ENCODE measurements at places on chromosomes 12 and 14.

- no peak for DNase-seq
Measured at GRCh38 chr12:13194401-13195110, 2.0 kb upstream of the EMP1 start.

DNA sequence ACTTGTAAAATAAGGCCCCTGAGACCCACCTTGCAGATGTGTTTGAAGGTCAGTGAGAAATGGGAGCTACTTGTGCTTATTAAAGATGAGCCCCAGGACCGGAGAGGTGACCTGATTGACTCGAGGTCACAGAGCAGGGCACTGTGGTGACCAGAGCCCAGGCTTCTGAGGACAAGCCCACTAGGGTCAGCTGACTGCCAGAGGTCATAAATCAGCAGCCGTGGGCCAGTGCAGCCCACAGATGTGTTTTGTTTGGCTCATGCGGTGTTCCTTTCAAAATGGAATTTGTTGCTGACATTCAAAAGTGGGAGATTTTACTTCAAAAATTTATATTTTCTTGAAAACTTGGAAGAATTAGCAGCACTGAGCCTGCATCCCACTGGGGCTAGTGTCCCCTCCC is 24.5 kb downstream of the JDP2 start:
- DNase-seq = no peak

GRCh38 chr12:67483871-67484554 is 164.5 kb upstream of the DYRK2 start:
- no peak for DNase-seq

DNA sequence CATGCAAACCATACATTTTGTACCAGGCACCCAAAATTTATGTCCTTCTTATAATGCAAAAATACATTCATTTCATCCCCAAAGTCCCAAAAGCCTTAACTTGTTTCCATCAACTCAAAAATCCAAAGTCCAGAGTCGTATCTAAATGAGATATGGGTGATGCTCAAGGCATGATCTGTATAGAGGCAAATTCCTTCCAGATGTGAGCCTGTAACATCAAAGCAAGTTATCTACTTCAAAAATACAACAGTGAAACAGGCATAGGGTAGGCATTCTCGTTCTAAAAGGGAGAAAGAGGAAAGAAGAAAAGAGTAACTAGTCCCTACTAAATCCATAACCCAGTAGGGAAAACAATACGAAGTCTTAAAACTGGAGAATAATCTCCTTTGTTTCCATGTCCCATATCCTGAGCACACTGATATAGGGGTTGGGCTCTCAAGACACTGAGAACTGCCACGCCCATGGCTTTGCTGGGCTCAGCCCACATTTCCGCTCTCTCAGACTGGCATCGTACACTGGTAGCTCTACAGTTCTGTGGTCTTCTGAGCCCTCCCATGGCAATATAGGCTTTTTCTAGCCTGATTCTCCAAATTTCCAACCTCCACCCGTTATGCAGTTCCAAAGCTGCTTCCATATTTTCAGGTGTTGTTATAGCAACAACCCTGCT is 232.8 kb downstream of the TMTC2 start:
- no peak for DNase-seq

DNA sequence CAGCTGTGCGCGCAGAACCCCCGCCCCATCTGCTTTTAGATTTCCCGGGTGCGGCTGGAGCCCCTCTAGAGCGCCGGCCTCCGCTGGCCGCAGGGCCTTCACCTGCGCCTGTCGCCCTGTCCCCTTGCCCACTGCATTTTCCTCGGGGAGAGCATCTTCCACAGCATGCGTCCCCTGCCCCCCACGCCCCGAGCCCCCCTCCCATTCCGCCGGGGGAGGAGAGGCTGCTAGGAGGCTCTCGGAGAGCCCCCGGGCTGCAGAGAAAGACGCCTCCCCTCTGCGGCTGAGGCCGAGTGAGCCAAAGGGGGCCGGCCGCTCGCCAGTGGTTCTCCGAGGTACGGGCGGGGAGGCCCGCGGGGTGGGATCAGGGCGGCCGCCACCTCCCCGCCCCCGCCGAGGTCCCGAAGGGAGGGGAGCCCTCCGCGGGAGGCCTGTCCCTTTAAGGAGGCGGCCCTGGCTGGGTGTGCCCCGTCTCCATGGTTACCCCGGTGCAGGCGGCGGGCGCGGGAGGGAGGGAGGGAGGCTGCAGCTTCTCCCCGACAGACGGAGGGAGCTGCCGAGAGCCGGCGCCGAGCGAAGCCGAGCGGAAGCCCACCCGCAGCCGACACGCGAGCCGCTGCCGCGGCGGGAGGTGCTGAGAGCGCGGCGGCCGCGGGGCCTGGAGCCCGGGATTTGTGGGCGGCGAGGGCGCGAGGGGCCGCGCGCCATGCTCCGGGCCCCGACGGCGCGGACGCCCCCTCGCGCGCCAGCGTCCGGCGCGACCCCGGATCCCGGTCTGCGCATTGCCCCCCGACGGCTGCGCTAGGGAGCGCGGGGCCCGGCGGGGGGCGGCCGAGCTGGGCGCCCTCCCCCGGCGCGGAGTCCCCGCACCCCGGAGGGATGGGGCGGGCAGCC is at the start of gene KCNH3:
Gene KCNH3, plus strand, starts transcription at position 521 of the 894 bp plus-strand sequence. CDS start 387 bp downstream, outside the sequence.
- peak; percentile 76 for DNase-seq

DNA sequence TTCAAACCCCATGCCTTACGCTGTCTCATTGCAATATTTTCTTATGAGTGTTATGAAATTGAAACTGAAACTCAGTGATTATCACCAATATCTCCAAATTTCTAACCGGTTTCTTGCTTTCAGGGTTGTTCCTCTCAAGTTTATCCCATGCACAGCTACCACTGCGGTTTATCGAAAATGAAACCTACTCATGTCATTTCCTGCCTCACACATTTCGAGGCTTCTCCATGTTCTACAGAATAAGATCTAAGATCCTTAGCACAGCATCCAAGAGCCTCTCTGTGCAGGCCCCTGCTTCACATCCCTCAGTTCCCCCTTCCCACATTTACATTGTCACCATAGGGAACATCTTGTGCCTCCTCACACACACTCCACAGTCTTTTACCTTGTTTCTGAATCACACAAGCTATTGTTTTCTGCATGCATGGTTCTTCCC is 45.5 kb upstream of the FAR2 start:
- DNase-seq = peak; percentile 24

DNA sequence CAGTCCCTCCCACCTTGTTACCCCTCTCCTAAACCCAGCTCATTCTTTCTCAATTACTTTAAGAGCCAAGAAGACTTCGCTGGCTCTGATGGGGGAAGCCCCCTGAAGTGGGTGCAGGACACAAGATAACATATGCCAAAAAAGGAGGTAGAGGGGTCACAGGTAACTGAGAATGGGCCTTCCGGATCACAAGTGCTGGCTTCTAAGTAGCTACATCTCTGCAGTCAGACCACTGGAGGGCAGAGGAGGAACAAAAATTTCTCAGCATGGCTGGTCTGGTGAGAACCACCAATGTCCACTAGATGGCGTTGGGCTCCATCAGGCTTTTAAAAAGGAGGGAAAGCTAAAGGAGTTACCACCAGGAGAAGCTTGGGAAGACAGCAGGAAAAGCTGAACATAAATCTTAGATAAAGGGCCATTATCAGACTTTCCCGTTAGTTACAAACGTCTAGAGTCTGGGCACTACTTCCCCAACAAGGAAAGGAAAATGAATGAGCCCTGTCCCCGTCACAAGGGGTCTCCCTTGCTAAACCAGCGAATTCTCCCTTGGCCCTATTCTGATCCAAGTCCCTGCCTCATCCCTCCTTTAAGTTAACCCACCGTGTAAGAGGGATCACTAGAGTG is 11.6 kb upstream of the CDH24 start:
- peak; percentile 45 for DNase-seq

DNA sequence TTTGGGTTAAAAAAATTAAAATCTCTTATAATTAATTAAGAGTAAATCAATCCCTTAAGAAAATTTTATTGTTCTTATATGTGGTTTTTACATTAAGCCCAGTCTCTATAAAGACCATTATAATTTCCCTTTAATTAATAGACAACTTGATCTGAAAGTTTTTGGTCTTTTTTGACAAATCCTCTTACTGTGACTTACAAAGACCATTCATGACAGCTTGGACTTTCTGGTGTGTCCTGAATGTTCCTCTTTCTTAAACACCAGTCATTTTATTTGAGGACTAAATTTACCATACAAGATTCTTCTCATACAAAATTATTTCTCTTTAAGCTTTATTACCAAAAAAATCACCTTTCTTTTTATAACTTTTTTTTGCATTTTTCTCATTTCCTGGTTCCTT is 368.3 kb downstream of the ADGRD1 start:
- no peak for DNase-seq

- no peak for DNase-seq
Measured at GRCh38 chr14:24670594-24670993, 36.6 kb upstream of the GZMB start.

- DNase-seq = no peak
Measured at GRCh38 chr12:123757561-123757960, 4.5 kb upstream of the DNAH10 start.

DNA sequence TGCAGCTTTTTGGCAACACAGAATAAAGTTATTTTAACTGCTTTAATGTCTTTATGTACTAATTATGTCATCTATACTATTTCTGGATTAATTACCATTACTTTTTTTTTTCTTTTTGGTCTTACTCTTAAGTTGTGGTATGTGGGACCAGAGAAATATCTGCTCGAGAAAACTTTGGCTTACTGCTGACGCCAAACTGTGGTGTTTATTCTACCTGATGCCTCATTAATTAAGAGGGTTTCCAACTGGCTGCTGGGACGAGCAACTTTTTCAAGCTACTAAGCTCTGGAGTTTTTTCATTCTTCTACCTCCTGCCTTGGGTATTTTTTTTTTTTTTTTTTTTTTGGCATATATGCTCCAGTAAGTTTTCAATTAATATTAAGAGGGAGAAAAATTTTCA is 1257.5 kb downstream of the FSCB start:
- no peak for DNase-seq

- no peak for DNase-seq
Measured at GRCh38 chr12:1835211-1836131, 15.1 kb downstream of the LRTM2 start.

- no peak for DNase-seq
Measured at GRCh38 chr12:1862973-1863372, 42.6 kb downstream of the LRTM2 start.

GRCh38 chr12:96412431-96412830 is 12.2 kb upstream of the CDK17 start:
- DNase-seq = no peak

DNA sequence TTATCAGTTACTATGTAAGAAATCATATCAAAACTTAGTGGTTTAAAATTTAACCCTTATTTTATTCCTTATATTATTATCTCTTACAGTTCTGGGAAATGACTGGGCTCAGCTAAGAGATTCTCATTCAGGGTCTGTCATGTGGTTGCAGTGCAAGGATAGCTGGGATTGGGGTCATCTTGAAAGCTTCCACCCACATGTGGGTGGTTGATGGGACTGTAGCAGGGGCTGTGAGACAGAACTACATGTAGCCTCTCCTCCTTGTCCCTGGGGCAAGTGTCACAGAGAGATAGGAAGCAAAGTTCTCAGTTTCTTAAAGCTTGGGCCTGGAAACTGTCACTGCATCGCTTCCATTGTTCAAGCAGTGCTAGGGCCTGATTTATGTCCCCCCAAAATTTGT is 57.8 kb downstream of the DACT1 start:
- DNase-seq = no peak

DNA sequence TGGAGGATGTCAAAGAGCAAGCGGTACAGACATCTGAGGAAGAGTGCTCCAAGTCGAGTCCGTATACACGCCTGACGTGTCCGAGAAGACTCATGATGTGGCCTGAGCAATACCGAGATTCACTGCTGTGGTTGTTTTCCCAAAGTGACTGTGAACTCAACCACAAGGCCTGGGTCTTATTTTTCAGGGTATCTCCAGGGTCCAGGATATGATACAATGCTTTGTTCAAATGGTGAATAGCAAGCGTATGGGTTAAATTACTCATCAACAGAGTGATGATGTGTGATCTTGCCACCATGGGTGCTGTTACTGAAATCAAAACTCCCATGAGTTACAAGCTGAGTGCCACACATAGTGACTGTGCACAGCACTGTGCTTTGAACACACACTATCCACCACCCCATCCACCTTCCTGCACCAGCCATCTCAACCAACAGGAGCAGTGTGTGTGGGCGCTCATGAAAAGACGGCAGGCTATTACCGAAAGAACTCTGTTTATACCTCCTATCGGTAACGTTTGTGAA is 109.6 kb downstream of the BCAT1 start:
- DNase-seq = peak; percentile 60

DNA sequence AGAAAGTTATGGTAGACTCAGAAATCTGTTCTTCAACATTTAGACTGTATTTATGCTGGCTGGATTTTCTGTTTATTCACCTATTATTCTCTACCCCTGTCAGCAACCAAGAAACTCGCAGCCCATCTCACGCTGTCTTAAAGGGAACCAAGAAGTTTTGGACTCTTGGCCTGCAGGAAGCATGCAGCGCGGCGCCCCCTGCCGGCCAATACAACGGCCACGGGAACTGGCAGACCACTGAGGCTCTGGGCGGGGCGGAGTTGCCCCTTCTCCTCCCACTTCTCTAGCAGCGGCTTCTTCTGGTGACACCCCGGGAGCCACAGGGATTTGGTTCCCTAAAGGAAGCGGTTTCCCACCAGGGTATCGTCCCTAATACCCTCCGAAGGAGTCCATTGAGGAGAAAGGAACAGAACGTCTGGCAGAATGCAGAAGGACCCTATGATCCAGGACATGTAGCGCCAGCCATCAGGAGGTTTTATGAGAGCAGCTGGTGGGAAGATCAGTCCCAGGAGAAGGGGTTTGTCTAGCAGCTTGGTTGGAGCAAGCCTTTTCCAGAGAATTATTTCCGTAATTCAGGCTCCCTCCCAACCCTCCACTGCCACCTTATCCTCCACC is 21.0 kb upstream of the RNASE2 start:
- peak; percentile 27 for DNase-seq

DNA sequence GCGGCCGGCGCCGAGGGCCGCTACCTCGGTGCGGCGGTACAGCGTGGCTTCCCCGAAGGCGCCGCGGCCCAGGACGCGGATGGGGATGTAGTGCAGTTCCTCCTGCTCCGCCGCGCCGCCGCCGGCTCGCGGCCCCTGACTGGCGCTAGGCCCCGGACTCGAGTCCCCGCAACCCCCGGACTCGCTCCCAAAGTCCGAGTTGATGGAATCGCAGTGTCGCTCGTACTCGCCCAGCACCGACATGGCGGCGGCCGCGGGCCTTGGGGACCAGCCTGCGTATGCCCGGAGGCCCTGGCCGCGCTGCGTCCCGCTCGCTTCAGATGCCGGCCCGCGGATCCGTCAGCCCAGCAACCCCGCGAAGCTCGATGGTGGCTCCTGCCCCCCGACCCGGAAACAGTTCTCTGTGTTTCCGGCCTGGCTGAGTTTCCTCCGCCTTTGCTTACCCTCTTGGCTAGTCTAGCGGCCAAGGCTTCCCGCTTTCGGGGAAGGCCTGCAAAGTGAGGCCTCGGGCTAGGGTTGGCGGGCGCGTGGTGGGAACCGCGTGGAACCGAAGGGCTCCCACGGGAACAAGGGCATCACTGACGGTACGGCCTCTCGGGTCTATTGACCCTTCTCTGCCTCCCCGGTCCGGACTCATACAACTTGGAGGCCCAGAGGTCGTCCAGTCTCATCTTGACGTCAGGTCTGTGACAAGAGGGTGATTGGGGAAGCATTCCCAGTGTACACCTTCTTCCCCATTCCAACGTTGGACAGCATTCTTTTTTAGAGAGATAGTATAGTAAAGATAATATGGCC is at the start of gene NEK9:
Gene NEK9, minus strand, starts transcription at position 370 of the 795 bp plus-strand sequence. Its CDS starts 127 bp downstream, at position 243.
- peak; percentile 86 for DNase-seq

All from stimulated activated CD8-positive, alpha-beta memory T cell treated with anti-CD3 and anti-CD28 coated beads, Interleukin-15, amount 100 ng/mL, for 48 hours (primary cell).